Stimulated activated CD8-positive, alpha-beta memory T cell treated with anti-CD3 and anti-CD28 coated beads, Interleukin-7, amount 100 ng/mL, for 48 hours (primary cell): ENCODE measurements at places on chromosomes 7 and 10.

DNA sequence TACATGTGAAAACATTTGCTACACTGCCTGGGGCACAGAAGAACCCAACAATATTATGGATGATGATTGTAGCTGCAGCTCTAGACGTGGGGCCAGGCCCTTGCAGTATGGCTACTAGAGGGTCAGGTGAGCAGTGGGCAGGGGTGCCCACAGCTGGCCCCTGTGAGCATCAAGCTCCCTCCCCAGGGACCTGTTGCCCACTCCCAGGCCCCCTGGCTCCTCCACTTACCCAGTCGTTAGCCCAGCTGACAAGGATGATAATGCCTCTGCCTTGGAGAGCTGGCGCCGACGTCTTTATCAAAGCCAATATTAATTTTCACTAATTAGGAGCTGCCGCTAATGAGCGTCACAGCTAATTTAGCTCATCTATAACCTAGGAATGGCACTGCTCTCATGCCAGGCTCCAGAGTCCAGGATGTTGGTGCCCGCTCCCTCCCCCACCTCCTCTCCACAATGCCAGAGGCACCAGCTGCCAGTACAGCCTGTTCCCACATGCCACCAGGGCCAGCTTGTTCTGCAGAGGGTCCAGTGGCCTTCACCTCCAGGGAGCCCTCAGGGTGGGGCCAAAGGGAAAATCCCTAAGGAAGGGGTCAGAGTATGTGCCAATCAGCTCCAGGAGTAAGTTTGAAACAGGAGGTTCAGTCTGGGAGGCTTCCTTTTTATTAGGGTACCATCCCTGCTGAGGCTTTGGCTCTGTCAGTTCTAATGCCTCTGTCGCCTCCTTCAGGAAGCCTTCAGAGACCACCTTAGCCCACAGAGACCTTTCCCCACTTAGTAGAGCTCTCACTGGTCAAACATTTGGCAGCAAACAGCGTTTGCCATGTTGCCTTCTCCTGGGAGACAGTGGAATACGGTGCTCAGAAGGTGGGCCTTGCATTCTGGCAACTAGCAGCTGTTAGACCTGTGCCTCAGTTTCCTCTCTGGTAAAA is 77.2 kb downstream of the CDH23 start:
- DNase-seq, result no peak

DNA sequence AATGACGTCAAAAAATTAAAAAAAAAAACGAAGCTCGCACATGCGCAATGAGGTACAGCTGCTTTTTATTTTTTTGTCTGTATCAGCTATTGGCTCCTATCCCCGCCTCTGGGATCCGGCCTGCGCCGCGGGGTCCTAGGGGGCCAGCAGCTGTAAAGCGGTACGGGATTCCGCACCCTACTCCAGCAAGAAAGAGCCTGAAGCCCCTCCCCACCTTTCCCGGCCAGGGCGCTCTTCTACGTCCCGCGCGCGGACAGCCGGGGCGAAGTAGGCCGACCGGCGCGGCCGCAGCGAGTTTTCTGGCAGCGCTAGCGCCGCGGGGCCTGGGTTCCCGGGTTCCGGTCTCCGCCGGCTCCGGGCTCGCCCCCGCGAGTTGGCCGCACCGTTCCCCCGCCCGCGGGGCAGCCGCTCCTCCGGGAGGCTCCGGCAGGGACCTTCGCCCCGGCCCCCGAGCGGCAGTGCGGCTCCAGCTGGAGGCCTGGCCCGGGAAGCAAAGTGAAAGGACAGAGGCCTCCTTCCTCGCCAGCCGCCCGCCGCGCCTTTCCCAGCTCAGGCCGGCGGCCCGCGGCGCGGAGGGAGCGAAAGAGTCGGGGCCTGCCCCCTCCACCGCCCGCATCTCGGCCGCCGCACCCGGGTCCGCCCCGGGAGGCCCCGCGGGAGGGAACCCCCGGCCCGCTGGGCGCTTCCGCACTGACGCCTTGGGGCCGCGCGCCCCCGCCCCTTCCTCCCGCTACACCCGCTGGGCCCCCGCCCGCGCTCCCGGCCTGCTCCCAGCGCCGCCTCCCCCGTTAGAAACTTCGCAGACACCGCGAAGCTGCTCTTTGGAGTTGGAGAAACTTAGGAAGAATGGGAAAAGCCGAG is 4.7 kb upstream of the SPAG6 start:
- DNase-seq, result no peak

- no peak for DNase-seq
Measured at GRCh38 chr10:119786117-119786769, 60.4 kb downstream of the INPP5F start.

GRCh38 chr10:34824870-34825269 is 9.8 kb upstream of the PARD3 start:
- no peak for DNase-seq

GRCh38 chr10:77922566-77923179 is 3.9 kb downstream of the DLG5 start:
- DNase-seq, result no peak

- DNase-seq, result no peak
Measured at GRCh38 chr10:122648599-122649428, 50.8 kb downstream of the C10orf120 start.

DNA sequence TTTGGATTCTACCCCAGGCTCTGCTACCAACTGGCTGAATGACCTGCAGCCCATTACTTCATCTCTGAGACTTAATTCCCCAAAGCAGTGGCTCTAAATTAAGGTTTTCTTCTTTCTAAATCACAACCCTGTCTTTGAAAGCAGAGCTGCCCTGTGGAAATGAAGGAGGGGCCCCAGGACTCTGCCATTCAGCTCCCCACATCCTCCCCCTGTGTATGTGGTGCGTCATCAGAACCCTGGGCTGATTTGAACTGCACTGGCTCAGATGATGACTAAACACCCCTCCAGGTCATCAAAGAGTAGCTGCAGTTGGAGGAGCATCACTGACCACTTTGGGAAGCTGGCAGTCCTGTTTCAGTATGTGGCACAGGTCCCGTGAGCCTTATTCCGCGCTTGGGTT is 46.6 kb downstream of the BPGM start:
- DNase-seq, result peak; percentile 42

DNA sequence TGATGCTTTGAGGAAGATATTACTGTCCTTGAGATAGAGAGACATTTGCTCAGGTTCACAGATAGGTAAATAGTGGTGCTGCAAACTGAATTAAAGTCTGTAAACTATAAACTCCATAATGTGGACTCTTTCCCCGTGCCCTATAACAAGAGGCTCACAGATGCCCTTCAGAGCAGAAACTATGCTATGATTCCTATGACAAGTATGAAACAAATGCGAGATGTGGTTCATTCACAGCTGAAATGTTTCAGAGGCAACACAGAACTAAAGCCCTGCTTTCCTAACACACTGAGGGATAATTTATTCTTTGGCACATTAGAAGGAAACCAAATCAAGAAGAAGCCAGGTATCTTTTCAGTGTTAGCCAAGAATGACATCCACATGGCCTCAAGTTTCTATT is 13.4 kb downstream of the CHUK start:
- DNase-seq, result no peak

- DNase-seq, result no peak
Measured at GRCh38 chr7:13851736-13852135, 137.7 kb downstream of the ETV1 start.

- no peak for DNase-seq
Measured at GRCh38 chr7:157889480-157889879, 552.7 kb downstream of the DNAJB6 start.

DNA sequence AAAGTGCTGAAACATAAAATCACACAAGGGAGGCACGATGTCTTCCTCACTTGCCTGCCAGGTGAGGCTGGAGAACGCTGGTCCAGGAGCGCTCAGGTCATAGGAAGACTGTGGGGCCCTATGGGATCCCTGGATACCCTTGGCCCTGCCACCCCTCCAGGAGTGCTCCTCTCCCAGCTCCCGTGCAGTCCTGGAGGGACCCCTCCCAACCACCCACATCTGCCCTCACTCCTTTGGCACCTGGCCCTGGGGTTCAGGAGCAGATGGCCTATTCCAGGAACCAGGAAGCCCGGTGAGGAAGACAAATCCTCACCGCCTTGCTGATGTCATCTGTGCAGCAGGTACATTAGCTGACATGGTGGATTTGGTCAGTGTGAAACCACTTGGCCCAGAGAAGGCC is 3.7 kb upstream of the CXCL12 start:
- no peak for DNase-seq

DNA sequence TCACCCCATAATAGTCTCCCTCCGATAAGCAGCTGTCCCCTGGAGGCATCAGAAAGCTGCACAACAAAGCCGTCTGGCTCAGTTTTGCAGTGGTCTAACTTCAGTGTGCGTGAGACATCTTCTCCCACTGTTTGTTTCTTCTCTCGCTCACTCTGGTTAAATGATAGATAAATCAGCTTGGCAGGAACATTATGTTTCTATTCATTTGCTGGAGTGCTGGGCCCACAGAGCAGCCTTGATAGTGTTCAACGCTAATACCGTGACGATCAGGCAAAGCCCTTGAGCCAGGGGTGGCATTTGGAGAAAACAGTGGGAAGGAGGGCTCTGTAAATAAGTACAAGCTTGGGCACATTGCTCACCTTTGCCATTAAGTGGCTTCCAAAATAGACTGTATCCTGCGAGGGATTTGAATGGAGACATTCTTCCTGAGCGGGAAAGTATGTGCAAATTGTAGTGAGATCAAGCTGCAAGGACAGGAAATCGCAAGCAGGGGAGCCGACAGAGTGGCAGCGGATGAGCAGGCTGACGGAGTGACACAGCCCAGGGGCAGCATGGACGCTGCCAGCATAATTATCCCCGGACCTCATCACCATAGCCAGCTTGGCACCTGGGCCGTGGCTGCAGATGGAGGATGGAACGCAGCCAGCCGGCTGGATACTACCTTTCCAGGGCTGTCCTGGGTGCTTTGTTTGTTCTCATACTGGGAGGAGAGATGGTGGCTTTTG is 256.8 kb upstream of the FZD8 start:
- no peak for DNase-seq

DNA sequence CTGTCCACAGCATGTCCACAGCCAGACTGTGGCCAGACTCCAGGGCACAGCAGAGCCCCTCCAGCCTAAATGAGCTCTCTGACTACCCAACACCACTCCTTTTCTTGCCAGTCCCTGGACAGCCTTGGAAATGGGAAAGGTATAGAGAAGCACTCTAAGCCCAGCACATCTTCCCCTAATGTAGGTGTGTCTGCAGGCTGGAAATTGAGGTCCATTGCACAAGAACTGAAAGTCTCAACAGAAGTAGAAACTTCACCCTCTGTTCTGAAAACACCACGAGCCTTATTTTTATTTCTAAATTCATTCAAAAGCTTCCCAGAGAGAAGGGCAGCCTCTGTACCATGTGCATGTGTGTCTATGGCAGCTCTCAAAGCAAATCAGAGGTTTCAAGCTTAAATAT is 3.7 kb upstream of the KCNMA1 start:
- DNase-seq, result no peak

DNA sequence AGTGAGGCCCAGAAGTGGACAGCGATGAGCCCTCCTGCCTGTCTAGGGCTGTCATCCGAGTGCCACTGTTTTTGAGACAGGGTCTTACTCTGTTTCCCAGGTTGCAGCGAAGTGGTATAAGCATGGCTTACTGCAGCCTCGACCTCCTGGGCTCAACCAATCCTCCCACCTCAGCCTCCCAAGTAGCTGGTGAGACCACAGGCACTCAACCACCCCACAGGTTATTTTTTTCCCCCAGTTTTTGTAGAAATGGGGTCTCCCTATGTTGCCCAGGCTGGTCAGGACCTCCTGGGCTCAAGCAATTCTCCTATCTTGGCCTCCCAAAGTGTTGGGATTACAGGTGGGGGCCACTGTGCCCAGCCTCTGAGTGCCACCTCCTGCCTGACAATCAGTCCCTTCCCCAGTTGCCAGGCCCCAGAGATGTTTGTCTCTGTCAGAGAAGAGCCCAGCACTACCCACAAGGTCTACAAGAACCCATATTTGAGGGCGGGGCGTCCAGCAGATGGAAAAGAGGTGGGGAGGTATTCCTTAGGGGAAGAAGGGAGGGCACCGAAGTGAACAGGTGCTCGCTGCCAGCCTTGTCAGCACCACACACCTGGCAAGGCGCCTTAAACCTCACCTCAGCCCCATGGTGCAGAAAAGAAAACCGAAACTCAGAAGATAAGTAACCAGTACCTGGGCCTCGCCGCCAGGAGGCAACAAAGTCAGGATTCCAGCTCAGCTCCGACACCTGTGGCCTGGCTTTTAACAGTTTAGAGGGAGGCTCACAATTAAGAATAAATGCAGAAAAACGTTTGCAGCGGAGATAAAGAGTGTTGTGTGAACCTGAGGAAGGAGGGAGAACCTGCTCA is 77.4 kb upstream of the ANLN start:
- no peak for DNase-seq

- DNase-seq, result no peak
Measured at GRCh38 chr7:69062020-69062765, 536.1 kb upstream of the AUTS2 start.

- DNase-seq, result no peak
Measured at GRCh38 chr10:20466731-20467130, 430.4 kb downstream of the NEBL start.

GRCh38 chr10:69890065-69890847 is 88.5 kb downstream of the COL13A1 start:
- no peak for DNase-seq

- no peak for DNase-seq
Measured at GRCh38 chr10:126036515-126036914, 140.2 kb downstream of the FANK1 start.

DNA sequence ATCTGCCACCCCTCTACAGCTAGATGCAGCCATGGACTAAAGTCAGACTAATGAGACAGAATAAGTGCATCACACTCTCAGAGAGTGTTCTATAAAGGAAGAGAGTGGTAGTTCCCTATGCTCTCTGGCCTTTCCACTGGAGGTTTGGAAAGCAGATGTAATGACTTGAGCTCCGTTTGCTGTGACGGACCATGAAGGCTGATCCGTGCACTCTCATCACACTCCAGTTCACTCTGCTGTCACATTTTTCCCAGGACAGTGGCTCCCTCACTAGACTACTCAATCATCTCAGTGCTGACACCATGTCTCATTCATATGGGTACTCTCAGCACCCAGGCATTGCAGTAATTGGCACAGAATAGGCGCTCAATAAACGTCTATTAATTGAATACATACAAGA is 20.4 kb downstream of the TRDMT1 start:
- no peak for DNase-seq
